ENCODE measurements at places on chromosomes 7 and 10.

GRCh38 chr7:148218603-148219002 lies 372.0 kb upstream of the C7orf33 start:
- DNase-seq: no peak

DNA sequence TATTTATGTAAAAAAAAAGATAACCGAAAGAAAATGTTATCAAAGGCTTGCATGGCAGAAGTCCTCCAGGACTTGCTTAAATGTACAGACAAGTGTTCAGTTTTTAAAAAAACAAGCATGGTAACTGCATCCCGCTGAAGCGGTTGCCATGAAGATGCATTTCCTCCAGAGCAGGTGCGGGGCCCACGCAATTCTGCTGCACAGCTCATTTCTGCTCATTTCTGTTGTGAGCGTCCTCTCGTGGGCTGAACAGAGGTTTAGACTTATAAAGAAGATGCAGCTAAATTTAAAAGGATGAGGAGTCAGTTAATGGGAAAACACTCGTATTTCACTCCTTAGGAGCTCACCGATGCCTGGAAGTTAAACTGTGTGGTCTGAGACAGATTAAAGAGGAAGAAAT lies 247.6 kb downstream of the DNAJB6 start:
- DNase-seq: no peak

DNA sequence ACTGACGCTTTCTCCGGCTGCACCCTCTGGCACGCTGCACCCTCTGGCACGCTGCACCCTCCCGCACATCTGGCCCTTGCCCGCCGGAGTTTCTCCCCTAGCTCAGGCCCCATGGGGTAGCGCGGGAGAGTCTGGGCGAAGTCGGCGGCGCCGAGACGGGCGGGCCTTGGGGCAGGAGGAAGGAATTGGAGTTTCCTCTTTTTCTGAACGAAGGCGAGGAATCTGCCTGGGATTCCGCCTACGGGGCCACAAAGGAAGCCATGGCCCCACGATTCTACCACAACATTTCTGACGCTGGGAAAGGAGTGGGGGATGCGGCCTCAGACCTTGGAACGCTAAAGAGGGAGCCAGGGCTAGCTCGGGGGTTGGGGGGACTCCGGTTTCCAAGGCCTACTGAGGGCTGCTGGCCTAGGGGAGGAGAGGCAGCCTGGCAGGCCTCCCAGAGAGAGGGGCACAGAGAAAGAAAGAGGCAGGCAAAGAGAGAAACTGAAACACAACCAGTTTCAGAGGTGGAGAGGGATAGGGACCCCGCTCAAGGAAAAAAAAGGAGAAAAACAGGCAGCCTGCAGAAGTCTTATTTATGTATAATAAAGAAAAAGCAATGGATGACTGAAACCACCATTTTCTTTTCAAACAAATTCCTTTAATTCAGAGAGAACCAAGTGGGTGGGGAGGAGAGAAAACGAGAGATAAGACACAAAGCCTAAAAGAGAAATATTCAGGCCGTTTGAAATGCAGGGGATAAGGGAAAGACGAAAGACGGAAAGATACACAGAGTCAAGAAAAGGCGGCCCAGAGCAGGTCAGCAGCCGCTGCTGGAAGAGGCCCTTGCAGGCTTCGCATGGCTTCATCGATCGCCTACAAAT lies 4.3 kb downstream of the TLX1 start:
- DNase-seq: no peak

GRCh38 chr7:107890493-107890961 lies 456 bp upstream of the DLD start:
- DNase-seq: no peak

DNA sequence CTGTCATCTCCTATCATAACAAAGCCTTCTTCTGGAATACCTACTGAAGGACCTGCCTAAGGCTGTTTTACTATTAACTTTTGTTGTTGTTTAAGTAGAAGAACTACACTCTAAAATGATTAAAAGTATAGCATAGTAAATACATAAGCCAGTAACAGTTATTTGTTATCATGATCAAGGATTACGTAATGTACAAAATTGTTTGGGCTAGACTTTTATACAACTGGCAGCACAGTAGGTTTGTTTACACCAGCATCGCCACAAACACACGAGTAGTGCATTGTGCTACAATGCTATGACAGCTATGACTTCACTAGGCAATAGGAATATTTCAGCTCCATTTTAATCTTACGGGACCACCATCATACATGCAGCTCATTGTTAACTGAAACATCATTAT lies 169.1 kb downstream of the LRRN3 start:
- no peak for DNase-seq
